NCI-H2029 (cell line): ENCODE measurements at places on chromosomes 4 and X.

GRCh38 chr4:92477298-92477697 lies 173.5 kb downstream of the GRID2 start:
- DNase-seq = no peak

DNA sequence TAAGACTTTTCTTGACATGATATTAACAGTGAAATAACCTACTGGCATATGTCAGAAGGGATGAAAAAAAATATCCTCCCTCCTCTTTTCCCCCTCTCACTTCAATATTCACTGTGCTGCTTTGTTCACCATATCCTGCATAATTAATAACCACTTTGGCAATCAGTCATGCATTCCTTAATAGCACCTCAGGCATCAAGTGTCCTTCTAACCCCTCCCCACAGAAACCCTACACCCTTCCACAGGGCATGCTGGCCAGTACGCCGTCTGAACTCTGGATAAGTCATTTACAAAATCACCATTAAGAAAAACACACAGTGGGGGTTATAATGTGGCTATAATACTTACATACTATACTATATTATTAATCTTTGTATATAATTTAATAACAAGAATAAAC lies 165.9 kb downstream of the PDGFC start:
- DNase-seq = no peak

- no peak for DNase-seq
These were observed 277.1 kb downstream of the ADGRA3 start for GRCh38 chr4:22238742-22239141.

DNA sequence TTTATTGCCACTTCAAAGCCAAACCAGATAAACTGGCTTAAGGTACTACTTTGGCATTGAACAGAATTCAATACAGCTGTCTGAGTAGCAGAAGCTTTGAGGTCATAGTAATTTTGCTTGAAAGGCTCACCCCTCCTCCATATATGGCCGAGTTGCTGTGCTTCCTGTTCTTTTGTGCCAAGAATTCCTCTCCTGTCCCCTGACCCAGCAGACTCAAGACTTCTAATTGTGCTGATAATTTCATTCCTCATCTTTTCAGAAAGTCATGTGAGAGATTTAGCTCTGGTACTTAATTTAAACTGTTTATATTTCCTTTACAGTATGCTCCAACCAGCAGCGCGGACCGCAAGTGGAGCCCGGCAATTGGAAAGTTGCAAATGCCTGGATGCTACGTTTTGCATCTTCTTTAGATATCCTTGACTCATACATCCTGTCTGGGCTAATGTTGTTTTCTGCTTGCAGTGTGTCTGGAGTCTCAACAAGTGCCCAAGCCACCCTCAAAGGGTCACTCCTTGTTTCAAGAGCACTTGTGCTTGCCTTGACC lies 373.4 kb downstream of the PDGFC start:
- DNase-seq = peak; percentile 83

DNA sequence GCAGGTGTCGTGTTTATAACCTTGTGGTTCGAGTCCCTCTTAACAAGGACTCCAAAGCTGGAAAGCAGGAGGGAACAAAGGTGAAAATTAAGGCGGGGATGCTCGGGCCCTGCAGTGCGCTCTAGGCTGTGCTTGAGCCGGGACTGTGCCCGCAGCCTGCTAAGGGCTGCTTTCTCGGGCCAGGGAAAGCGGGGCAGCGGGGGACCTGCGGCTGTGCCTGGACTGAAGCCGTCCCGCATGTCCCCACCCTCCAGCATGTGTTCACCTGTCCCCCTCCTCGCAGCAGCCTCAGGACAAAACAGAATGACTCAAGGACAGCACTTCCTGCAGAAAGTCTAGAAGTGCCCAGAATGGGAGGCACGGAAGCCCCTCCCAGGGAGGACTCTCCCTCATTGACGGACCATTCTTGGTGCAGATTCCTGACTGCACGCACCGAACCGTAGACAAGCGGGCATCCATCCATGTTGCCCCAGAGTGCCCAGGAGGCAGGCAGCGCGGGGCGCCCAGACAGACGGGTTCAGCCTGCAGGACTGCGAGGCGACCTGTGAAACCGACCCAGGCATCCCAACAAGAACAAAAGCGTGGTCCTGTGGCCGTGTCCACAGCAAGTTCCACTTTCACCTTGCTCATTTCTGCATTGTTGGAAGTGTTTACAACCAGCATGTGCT lies 342.9 kb downstream of the MAGEB5 start:
- DNase-seq = no peak

DNA sequence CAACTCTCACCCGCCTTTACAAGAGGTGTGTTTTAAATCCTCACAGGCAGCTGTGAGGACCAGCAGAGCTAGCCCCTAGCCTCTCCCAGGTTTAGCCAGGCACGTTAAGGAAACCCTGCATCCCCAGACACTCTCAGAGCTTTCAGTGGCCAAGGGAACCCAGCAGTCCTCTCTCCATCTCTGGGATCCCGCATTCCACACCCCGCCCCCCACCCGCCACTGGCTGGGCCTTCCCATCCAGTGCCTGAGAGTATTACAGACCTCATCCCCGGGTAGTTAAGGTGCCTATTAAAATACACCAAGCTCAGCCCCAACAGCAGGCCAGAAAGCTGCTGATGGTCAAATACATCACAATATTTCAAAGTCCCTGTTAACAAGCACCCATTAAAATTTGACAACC lies 256.2 kb downstream of the BCOR start:
- DNase-seq = no peak

DNA sequence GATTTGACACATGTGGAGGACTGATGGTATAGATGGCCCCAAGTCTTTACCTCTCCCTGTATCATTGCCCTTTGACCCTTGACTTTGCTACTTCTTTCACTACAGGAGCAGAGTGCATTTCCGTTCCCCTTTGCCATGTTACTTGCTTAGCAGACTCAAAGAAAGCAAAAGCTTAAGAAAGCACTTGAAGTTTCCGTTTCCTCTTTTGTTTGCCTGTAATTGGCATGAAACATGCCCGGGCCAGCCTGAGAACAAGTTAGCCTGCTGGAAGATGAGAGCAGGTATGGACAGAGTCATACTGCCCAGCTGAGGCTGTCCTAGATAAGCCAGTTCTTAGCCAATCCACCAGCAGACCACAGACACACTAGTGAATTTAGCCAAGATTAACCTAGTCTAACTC lies 206.0 kb downstream of the BCOR start:
- no peak for DNase-seq

DNA sequence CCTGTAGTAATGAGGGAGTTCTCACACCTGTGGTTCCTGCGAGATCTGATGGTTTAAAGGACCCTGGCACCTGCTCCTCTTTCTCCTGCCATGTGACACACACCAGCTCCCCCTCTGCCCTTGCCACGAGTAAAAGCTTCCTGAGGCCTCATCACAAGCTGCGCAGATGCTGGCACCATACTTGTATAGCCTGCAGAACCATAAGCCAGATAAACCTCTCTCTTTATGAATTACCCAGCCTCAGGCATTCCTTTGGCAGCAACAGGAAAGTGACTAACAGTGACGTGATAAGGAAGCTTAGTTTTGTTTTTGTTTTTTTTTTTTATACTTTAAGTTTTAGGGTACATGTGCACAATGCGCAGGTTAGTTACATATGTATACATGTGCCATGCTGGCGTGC lies 130.9 kb downstream of the AFAP1 start:
- no peak for DNase-seq

DNA sequence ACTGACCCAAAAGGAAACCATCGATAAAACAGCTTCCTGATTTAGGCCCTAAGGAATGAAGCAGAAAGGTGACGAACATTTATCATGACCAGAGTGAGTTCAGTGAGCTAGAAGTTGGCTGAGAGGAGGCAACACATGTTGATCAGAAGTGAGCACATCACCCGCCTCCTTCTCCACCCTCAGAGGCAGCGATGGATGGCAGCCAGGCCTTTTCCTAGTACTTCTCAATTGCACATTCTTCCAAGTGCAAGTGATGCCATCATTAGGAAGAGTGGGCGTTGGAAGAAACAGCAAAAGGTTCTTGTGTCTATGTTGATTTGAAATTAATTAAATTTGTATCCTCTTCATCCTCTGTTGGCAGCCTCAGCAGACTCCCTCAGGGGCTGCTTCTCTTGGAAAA lies 51.7 kb downstream of the TMEM154 start:
- no peak for DNase-seq

DNA sequence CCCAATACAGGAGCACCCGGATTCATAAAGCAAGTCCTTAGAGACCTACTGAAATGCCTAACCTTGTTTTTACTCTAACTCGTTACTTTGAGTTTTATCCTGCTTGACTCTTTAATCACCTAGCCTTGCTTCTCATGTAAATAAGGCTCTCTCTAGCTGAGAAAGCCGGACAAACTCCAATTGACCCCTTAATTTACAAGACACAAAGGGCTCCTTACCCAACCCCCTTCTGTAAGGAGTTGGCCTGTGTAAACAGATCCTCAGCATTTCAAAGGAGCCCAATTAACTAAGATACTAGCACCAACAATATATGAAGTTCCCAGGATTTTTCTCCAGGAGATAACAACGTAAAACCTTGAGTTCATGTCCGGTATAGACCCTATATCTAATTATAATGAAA lies 61.7 kb downstream of the CT47B1 start:
- DNase-seq = no peak

GRCh38 chrX:124087000-124087746 lies 125.7 kb downstream of the STAG2 start:
- no peak for DNase-seq

DNA sequence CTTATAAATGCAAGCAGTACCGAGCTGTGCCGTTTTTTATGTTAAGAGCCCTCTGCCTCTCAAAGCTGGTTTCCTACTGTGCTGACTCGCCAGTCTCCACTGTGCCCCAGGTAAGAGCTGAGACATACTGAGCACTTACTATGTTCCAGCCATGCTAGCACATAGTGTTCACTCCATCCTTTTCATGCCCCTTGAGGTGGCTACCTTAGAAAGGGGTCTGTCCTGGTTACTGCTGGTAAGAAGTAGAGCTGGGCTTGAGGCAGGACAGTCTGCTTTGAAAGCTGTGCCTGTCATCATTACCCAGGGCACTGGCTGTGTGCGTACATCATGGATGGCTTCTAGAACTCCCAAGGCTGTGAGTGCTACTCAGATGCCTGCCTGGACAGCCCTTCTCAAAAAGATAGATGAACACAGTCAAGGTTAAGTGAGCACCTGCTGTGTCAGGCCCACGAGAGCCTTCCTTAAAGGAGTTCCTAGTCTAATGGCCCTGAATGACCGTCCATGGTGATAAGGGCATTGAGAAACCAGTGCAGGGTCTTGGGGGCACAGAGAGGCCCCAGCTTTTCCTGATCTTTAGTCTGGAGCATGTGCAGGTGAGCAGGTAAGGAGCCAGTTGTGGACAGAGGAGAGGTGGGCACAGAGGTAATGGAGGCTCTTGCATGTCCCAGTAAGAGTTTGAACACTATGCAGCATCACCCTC lies 1.6 kb downstream of the STK32B start:
- DNase-seq = no peak

GRCh38 chr4:41174444-41174843 lies 39.9 kb downstream of the APBB2 start:
- DNase-seq = no peak

GRCh38 chrX:110407910-110408545 lies 49.4 kb downstream of the RTL9 start:
- DNase-seq = peak; percentile 8

DNA sequence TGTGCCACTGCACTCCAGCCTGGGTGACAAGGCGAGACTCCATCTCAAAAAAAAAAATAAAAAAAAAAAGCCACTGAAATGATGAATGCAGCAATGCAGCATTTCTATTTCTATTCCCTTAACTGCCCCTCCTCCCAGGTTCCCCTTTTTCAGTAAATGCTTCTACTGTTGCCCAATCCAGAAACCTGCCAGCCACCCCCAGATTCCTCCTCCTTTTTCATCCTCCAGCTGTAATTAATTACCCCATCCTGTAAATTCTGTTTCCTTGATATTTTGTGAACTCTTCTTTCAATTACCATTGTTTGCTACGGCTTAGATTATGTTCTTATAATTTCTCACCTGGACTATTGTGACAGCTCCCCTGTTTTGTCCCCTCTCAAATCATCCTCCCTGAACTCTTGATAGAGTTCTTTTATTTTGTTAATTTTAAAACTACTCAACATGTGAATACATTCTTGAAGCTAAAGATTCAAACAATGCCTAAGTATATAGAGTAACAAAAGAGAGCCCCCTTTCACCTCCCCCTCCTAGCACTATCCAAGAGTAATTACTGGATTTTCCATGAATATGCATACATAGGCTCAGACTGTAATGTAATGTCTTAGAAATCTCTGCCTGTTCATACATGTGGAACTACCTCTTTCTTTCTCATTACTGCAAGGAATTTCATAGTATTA lies 140.6 kb upstream of the GPC4 start:
- DNase-seq = no peak

GRCh38 chr4:139521754-139522401 lies 34.1 kb downstream of the SETD7 start:
- DNase-seq = no peak

- DNase-seq = no peak
These were observed 17.8 kb downstream of the ANXA3 start for GRCh38 chr4:78569306-78569821.

DNA sequence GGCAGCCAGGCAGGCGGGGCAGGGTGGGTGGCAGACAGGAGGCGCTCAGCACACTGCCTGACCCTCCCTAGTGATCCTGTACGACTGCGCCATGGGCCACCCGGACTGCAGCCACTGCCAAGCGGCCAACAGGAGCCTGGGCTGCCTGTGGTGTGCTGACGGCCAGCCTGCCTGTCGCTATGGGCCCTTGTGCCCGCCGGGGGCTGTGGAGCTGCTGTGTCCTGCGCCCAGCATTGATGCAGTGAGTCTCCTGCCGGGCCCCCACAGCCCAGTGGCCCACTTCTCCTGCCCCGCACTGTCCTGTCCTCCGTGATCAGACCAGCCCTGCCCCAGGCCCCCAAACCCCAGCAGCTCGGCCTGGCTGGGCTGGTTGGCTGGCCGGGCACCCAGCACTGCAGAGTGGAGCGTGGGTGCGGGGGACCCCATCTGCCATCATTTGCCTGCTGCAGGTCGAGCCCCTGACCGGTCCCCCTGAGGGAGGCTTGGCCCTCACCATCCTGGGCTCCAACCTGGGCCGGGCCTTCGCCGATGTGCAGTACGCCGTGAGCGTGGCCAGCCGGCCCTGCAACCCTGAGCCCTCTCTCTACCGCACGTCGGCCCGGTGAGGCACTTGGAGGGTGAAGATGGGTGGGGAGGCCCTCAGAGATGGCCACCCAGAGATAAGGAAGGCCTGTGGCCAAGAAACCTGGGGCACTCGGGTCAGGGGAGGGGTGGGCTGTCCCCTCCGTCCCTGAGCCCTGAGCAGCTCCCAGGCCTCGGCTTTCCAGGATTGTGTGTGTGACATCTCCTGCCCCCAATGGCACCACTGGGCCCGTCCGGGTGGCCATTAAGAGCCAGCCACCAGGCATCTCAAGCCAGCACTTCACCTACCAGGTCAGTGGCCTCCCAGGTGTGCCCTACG lies 7.6 kb downstream of the PLXNB3 start:
- no peak for DNase-seq
